ENCODE measurements at places on chromosomes 6 and 20.

DNA sequence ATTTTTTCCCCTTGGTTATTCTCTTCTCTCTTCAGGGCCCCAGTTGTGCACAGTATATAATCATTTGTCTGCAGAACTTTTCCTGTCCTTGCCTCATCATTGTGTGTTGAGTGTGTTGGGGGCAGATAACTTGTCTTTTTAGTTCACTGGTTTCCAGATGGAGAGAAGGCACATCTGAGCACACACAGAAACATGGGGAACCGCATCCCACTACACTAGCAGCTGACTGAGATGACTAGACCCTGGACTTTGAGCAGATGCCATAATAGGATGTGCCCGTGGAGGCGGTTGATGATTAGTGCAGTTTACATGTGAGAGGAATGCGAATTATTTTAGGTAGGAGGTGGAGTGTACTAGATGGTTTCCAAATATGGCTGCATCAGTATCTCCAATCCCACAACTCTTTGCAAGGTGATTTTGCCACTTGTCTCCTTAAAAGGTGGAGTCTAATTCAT, 26.5 kb upstream of the SH3BGRL2 start:
- no peak for DNase-seq

- no peak for DNase-seq
These were observed 49.4 kb downstream of the FUT9 start for GRCh38 chr6:96065213-96065612.

- DNase-seq, result peak; percentile 35
These were observed 704 bp downstream of the TOP1 start for GRCh38 chr20:41029150-41029901.

DNA sequence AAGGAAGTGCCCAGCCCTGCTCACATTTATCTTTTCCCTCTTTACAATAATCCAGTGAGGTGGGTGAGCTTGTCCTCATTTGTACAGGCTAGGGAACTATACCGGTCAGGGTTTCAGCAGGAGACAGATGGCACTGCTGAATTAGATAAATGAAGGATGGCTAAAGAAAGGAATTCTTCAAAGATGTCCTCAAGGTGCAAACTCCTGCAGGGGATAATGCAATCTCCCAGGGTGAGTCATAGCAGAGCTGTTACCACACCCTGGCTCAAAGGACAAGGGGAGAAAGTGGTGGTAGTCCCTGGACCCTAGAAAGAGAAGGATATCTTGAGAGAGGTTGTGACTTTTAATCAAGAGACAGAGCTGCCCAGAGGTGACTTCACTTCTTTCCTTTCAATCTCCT, 66.7 kb downstream of the RFPL4B start:
- no peak for DNase-seq

GRCh38 chr6:49370518-49370917, 92.5 kb downstream of the MMUT start:
- no peak for DNase-seq

DNA sequence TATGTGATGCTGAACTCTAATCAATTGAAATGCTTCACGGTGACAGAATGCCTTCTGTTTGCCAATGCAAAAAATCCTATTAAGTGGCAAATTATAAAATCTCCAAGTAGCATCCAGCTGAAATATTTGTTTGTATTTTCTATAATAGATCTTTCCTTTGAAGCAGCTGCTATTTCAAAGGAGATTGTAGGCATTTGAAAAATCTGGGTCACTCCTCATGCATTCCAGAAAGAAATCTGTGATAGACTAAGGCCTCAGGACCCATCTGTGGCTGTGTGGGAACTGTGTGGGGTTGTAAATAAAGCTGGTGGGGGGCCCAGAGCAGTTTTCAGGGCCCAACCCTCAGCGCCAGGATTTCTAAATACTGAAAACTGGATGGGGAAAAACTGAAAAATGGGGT, 216.9 kb upstream of the ARG1 start:
- DNase-seq, result no peak

DNA sequence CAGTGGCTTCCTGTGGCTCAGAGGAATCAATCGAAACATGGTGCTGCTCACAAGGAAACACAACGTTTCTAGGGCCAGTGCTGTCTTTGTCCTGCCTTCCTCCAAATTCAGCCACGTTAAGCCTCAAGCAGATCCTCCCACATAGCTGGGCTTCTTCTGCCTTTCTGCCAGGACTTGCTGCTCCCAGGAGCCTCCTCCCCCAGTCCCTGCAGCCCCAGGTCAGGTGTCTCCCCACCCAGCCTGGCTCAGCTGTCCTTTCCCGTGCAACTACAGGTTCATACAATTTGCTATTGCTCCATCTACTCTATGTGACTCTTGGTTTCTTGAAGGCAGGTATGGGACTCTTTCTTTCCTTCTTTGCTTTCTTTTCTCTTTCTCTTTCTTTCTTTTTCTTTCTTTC, 215.3 kb upstream of the RNF24 start:
- DNase-seq, result no peak

GRCh38 chr20:33910056-33910455, 83.7 kb upstream of the RALY start:
- DNase-seq, result no peak

DNA sequence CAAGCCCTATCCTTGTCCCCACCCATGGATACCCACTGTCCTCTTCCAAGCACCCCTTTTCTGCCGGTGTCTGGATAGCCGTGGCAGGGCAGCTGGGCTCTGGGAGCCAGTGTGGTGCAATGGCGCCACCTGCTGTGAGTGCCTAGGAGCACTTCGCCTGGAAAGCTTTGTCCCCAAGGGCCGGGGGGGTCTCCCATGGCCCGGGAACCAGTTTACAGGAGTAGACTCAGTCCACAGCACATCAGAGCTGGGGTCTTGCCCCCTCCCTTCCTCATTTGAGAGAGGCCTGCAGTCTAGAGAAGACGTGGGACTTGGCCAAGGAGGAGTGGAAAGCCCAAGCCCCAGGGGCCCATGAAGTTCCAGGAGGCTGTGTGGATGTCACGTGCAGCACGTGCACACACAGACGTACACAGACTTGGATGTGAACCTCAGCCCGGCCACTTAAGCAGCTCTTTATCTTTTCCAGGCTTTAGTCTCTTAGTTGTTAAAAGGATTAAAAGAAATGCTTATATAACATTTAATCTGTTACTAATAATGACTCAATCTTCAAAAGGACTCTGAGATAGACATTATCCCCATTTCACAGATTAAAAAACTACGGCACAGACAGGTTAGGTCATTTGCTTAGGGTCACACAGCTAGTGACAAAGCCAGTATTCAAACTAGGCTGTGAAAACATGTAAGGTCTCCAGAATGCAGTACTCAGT, 40.9 kb upstream of the CDH22 start:
- peak; percentile 53 for DNase-seq

DNA sequence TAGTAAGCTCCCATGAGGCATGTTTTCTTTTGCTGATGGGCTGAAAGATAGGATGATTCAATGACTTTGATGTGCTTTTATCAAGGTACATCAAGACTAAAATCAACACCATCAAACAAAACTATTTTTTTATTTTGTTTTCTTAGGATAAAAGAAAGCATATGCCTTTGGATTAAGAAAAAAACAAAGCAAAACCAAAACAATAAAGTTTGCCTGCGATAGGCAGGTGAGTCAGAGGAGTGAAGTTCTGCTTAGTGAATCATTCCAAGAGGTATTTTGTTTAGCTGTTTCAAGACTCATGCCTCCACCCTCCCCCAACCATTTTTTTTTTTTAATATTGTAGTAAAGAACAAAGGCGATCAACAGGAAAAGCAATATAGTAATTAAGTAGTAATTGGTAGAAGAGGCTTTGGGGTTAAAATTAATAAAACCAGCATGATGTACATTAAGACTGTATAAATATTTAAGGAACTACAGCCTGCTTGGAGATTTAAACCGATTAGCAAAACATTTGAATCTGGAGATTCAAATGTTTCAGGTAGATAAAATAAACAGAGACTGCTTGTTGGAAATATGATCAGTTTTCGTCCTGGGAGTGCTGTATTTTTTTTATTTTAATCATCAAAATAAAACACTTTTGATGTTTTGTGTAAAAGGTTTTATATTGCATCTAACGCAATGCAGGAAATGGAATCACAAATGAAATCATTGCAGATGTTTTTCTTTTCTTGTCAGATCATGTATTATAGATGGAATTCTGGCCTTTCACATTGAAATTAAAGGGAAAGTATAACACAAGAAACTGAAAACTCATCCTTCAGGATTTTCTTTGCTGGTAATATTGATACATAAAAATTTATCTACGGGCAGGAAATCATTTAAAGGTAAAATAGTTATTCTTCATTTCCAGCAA, 482.3 kb upstream of the MANEA start:
- DNase-seq, result no peak

GRCh38 chr6:160378882-160379281, 30.7 kb downstream of the SLC22A3 start:
- DNase-seq, result no peak

GRCh38 chr6:46653439-46654195, 842 bp downstream of the SLC25A27 start:
- no peak for DNase-seq

GRCh38 chr6:43945768-43946080, 175.7 kb downstream of the VEGFA start:
- DNase-seq, result no peak

- DNase-seq, result no peak
These were observed 72.0 kb downstream of the TTLL2 start for GRCh38 chr6:167396659-167397490.

DNA sequence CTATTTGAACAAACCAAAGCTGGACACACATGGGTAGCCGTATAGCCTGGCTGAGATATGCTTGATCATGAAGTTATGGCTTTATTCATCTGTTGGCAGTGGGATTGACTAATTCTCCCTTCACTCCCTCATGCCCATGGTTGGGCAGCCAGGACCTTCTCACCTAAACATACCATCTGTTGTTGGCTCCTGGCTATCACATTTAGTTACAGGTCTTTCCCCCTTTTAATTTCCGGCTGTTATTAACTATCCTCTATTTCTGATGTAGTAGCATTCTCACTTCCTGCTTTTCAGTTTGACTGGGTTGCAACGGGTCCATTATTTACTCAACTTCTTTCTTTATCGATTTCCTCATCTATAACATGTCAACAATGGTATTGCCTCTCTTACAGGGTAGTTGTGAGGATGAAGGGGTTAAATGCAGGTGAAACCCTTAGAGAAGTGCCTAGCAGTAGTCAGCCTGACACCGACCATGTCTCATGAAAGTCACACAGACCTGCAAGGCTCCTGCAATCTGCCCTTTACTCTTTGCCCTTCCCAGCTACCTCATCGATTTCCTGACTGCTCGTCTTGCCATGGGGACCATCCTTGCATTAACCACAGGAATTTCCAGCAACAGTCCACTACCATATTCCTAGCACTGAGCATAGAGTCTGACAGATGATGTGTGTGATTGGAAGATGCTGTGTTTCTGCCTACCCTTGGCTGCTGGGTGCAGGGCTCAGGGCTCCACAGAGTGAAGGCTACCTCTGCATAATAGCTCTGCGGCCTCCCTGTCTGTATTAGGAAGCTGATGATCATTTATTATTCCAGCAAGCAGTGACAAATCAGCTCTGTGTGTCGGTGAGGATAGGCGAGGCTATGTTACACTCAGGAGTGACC, 42.2 kb downstream of the PPP1R14C start:
- DNase-seq, result no peak

GRCh38 chr6:51273228-51273961, 454.7 kb downstream of the TFAP2B start:
- no peak for DNase-seq

GRCh38 chr6:119602215-119603178, 252.9 kb upstream of the MAN1A1 start:
- no peak for DNase-seq

GRCh38 chr6:119322034-119322433, 27.5 kb downstream of the MAN1A1 start:
- no peak for DNase-seq

DNA sequence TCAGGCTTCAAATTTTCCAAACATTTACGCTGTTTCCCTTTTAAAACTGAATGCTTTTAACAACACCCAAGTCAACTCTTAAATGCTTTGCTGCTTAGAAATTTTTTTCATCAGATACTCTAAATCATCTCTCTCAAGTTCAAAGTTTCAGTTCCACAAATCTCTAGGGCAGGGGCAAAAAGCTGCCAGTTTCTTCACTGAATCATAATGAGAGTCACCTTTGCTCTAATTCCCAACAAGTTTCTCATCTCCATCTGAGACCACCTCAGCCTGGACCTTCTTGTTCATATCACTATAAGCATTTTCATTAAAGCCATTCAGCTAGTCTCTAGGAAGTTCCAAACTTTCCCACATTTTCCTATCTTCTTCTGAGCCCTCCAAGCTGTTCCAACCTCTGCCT, 69.1 kb downstream of the RNF217 start:
- DNase-seq, result no peak
